ENCODE measurements at places on chromosomes 5 and 9.

GRCh38 chr9:19665146-19665863 is 123.5 kb downstream of the SLC24A2 start:
- no peak for DNase-seq

DNA sequence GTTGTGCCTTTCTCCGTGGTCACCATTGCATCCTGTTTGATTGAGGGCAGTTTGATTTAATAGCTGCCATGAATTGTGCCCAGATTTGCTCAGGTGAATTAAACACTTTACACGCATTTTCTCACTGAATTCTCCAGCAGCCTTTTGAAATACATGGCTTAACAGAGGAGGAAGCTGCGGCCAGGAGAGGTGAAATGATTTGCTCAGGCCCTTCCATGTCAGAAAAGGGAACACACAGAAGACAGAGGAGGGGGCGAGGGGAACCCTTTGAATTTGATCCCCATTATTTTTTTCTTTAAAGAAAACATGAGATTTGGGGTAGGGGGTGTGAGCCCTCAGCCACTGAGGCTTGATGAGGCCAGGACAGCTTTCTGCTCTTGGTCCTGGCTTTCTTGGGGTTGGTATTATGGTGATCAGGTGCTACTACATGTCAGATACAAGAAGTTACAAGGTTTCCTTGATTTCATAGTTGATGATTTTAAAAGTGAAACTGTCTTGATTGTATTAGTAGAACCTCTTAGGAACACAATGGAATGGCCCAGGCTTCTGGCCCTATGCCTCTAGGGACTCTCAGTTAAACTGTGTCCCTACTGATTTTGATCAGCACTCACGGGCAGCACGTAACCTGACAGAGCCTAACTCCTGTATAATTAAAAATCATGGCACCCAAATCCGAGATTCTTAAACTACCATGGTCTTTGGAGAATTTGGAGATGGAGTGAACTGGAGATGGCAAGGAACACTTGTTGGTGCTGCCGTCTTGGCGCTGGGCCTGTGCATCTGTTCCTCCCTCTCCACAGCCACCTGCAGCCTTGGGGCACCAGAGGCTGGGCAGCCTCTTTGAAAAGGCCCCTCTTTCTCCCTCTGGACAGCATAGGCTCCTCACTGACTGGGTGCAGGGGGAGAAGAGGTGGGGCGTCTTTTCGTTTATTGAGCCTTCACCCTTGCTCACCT is 107.9 kb downstream of the TRIO start:
- DNase-seq: no peak

- no peak for DNase-seq
Observed at GRCh38 chr5:40134883-40135520, 544.7 kb upstream of the PTGER4 start.

- no peak for DNase-seq
Observed at GRCh38 chr5:53151713-53152458, 42.3 kb upstream of the MOCS2 start.

GRCh38 chr9:77015327-77016048 is 4.0 kb upstream of the FOXB2 start:
- no peak for DNase-seq

GRCh38 chr9:130563797-130564196 is 15.6 kb upstream of the FUBP3 start:
- DNase-seq: no peak

- no peak for DNase-seq
Observed at GRCh38 chr5:102341681-102342288, 45.7 kb upstream of the SLCO4C1 start.

GRCh38 chr5:171010086-171010485 is 148.3 kb downstream of the RANBP17 start:
- no peak for DNase-seq

DNA sequence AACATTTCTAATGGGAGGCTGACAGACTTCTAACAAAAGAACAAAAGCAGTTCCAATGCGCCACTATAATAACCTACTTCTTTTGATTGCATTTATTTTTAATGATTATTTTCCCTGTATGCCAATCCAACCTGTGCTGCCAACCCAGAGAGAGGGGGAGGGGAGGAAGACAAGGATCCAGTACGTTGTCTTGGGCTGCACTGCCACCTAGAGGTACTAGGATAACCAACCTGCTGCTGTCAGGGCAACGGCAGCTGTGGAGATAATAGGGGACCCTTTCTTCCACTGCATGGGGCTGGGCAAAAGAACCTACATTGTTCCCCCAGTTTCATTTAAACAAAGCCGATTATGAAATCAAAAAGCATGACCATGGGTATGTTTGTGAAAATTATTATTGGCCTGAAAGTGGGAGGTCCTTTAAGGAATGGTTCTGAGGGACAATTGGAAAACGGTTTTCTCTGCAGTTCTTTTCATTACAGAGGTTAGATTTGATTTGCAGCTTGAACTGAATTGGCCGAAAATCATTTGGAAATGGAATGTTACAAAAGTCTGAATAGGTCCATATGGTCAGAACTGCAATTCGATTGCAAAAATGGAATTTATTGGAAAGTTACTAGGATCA is 101.3 kb downstream of the RASEF start:
- DNase-seq: peak; percentile 75

DNA sequence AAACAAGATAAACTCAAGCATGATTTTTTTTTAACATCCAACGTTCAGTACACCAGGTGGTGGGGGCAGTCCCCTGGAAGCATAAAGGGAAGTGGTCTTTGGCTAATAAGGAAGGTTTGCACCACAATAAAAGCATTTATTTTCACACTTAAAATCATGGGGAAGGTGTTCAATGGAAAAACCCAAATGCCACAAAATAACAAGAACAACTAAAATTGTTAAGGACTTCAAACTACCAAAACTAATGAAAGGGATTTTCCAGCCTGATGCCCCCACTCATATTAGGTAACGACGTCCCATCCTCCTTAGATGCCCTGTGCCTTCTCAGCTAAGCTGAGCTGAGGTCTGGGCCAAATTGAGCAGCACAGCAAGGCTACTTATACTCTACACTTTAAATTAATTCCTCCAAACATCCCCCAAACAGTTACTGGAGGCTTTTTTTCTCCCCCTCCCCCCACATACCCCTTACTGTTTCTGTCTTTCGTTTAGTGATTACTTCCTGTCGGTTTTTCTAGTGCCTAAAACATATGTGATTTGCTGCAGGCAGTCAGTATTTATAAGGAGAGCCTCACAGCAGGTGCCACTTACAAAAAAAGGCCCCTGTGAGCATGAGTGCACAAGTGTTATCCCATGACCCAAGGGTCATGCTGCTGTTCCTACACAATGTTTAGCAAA is 259.7 kb upstream of the ZNF608 start:
- peak; percentile 97 for DNase-seq

- DNase-seq: no peak
Observed at GRCh38 chr5:74579215-74579614, 61.3 kb downstream of the ENC1 start.

DNA sequence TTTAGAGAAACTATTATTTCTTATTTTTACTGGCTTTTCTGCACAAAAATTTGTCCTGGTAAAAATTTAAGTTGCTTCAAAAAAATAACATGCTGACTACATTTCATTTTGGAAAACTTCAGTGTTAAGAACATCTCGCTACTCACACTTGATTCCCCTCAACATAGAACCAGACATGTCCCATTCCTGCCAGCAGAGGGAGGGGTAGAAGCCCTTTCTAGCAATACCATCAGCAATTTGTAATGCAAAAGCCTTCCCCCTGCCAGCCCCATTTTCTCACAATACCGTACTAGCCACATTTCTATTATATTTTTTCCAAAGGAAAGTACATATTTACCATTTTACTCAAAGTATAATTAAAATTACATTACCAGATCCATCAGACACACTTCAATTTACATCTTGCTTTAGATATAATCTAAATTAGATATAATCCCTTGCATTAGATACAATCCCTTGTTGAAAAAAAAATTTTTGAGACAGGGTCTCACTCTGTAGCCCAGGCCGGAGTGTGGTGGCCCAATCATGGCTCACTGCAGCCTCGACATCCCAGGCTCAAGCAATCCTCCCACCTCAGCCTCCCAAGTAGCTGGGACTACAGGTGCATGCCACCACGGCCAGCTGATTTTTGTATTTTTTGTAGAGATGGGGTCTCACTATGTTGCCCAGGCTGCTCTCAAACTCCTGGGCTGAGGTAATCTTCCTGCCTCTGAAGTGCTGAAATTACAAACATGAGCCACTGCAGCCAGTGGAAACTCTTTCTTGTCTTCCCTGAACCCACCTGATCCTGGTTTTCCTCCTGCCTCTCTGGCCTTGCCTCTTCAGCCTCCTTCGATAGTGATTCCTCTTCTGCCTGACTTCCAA is 39.6 kb upstream of the IDNK start:
- peak; percentile 45 for DNase-seq

GRCh38 chr5:38190111-38190510 is 68.2 kb upstream of the EGFLAM start:
- DNase-seq: no peak

DNA sequence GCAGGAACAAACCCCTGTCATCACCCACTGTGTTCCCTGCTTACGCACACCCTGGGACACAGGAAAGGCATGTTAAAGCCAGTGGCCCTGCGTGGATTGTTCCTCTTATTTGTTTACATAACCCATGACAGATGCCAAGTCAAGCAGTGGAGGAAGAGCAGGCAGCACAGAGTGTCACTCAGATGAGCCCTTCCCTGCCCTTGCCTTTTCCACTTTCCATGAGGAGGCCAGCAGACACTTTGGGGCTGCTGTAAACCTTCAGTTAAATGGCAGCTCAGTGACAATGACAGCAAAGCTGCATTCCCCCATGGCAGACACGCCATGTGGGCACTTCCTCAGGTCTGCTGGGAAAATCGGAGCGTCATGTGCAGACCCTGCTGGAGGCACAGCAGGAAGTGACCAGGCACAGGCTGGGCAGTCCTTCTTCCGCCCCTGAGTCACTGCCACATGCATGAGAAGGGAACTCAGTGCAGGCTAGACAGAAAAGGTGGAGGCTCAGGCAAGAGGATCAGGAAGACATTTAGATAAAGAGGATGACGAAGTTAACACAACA is 216.8 kb upstream of the PIK3R1 start:
- no peak for DNase-seq

GRCh38 chr5:179699616-179700237 is 960 bp downstream of the CANX start:
- peak; percentile 46 for DNase-seq

GRCh38 chr9:12847561-12847960 is 72.7 kb downstream of the LURAP1L start:
- DNase-seq: no peak

- DNase-seq: no peak
Observed at GRCh38 chr5:76689321-76690036, 26.4 kb upstream of the F2R start.

- DNase-seq: peak; percentile 58
Observed at GRCh38 chr5:131163276-131164119, 1.6 kb downstream of the HINT1 start.

DNA sequence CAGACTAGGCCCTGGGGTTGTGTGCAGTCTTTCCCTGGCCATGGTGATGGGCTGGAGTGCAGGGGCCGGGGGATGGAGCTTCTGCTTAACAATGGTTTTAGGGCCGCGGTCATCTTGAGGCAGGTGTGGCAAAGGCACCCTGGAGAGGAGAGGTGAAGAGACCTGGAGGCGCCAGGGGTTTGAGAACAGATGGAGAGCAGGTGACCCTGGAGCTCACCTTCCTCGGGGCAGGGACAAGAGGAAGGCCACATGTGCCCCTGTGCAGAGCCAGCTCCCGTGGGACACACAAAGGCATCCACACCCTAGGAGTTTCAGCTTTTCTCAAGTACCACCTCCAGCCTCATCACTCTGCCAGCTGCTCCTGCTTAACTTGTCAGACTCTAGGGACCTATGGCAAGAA is 46.4 kb upstream of the SH3GL2 start:
- no peak for DNase-seq

DNA sequence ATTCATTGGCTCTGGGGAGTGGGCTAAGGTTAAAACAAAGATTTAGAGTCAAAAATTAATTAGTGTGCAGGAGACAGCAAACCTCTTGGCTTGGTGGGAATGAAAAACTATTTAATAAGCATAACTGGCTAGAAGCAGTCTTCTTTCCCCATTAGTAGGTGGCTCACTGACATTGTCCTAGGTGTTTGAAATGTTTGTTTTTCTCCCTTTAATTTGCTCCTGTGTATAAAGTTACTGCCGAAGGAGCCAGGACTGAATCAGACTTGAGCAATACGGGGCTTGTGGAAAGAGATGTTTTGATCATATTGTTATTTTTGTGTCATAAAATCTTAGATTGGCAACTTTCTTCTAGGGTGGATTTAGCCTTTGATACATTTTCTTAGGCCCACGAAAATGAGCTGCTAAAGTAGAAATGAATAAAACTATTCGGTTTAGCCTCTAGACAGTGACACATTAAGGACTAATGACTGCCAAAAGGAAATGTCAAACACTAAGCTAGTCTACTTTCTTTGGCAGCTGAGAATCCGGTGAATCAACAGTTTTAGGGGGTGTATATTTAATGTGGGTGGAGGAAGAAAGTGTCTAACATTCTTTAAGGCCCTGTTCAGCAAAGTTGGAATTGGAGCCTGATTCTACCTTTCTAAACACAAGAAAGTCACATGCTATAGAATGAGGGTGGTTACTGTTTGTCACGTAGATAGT is 30.2 kb downstream of the LRRTM2 start:
- DNase-seq: no peak

DNA sequence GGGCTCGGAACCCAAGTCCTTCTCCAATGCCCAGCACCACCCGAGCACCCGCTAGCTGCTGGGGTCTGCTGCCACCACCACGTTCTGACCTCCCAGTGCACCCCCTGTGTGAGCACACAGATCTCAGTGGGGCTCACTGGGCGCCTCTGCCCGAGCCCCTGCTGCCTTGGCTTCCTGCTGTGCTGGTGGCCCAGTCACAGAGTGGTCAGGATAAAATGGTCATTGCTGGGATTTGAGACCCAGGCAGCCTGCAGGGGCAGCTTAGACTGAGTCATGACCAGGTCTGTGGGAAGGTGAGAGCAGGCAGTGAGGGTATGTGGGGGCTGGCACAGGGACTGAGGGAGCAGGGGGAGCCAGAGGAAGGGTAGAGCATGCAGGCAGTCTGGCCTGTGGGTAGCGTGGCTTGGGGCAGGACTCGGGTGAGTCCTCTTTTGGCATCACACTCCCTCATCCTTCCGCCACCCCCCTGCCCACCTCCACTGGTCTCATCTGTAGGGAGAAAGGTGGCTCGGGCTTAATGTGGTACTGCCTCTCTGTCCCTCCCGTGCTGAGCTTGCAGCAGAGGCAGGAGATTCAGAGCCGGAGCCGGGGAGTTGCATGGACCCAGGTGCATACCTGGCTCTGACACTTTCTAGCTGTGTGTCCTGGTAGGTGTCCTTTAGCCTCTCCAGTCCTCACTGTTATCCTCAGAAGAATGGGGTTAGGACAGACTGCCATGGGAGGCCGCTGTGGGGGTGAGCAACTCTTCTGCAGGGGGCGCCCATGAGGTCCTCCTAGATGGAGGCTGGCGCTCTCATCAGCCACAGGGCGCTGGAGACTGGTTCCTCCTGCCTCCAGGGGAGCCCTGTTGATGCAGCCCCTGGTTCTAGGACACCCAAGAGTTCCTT is 32.1 kb downstream of the USP20 start:
- DNase-seq: no peak

GRCh38 chr9:93807166-93808074 is 147.7 kb downstream of the BARX1 start:
- DNase-seq: no peak

- DNase-seq: no peak
Observed at GRCh38 chr9:92242260-92243136, 51.0 kb downstream of the IARS1 start.

GRCh38 chr5:1515311-1515920 is 8.3 kb downstream of the LPCAT1 start:
- DNase-seq: no peak

- peak; percentile 59 for DNase-seq
Observed at GRCh38 chr9:68898781-68899439, 115.0 kb downstream of the PRKACG start.

GRCh38 chr9:116149844-116150243 is 3.7 kb upstream of the PAPPA start:
- peak; percentile 14 for DNase-seq
